CD4-positive, alpha-beta T cell treated with Interleukin-12 subunit alpha and Interleukin-12 subunit beta, for 1 hour (primary cell): ENCODE measurements at places on chromosomes 11 and 22.

DNA sequence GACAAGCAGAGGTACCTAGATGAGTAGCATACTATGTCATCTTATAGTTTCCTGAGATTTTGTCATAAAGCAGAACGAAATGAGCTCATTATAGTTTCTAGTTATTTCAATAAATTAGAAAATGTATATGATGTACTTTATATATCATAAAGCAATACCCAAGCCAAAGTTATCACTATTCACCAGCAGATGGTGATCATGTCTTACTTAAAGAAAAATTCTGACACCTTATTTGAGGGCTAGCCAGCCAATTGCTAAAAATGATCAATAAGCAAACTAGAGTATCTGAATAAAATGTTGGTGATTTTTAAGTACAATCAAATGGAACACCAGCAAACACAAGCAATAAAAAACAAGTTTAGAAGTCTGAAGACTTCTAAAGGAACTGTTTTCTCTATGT, 44.1 kb downstream of the RSF1 start:
- DNase-seq = peak; percentile 44

- DNase-seq = no peak
Observed at GRCh38 chr22:46911346-46911745, 148.9 kb downstream of the TBC1D22A start.

- no peak for DNase-seq
Observed at GRCh38 chr11:44733877-44734276, 7.1 kb downstream of the TSPAN18 start.

DNA sequence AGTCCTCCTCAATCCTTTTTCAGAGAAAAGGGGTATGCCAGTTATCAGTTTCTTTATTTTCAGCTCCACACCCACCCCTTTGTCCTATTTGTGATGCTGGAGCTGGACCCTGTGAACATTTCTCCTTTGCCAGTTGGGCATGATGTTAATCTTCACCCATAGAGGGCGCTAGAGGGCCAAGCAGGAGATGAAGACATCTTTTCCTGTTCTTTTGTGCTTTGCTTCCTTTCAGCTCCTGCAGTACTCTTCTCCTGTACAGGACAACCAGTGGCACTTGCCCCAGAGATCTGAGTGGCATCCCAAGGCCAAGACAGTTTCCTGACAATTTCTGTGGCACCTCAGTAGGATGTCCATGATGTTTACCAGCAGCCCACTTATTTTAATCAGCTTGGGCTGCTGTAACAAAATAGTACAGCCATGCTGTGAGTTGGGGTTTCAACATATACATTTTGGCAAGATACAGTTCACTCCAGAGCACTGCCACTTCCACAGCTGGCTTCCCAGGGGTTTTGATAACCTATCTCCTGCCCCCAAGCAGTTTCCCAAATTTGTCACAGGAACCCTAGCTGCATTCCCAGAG, 4.6 kb downstream of the SAA2 start:
- peak; percentile 82 for DNase-seq

GRCh38 chr11:130428316-130429119, at the start of gene ADAMTS8:
ADAMTS8 (minus strand) TSS chr11:130428609; CDS start chr11:130428286, 323 bp downstream.
- DNase-seq = no peak

DNA sequence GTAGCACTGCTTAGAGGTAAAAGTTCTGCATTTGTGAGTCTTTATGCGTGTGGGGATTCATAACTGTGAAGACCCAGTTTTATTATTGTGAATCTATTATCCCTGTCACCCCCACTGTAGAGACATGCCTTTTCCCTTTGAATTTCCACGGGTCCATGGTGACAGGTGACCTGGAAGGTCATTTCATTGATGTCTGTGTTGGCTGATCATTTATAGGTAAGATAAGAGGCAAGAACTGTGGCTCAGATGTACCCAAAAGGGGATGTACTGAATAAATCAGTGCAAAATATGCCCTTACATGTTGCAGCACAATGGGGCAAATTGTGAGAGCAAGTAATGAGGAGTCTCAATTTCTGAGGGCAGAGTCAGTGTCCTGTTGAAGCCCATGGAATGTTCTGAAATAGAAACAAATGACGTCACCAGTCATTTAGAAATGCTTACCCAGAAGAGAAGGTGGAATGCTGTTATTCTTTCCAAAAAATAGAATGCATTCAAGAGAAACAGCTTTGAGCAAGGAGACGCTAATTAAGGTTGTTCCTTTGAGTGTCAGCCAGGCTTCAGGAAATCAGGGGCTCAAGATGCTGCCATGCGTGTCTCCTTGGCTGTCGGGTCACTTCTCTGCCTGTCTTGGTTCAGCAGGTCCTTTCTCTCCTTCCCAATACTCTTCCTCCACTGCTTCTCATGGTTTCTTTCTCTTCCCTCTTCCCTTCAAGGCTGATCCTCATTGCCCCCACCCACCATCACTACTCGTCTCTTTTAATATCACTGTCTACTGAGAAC, 118.7 kb upstream of the E2F8 start:
- no peak for DNase-seq

GRCh38 chr22:42116848-42117424, 13.7 kb downstream of the CYP2D6 start:
- DNase-seq = no peak

DNA sequence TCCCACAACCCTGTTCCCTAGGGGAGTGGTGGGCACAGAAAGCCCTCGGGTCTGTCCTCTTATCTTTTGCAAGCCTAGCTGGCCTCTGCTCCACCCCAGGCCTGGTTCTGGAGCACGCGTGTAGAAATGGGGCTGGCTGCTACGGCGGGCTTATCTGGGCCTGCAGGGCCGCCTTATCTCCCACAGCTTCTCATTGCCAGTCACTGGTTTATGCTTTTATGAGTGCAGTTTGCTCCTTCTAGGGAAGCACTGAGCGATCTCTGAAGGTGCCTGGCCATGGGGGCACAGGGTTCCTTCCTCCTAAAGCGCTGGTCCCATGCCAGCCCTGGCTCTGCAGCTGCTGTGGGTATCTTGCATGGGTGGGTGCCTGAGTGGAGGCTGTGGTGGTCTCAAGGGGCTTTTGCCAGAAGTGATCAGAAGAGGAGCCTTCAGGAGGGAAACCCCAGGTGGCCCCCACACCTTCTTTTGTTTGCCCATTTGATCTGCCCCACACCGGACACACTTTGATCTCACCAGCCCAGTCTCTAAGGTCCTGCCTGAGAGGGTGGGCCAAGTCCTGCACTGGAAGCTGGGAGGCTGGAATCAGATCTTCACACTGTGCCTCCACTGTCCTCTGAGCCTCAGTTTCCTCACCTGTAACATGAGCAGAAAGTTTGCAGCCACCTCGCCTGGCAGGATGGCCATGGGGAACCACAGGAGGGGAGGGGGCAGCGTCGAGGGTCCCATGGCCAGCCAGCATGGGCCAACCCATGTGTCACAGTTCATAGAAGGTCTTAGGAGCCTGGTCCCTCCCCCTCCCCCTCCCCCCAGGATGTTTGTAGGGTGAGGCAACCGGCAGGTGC, 86.6 kb upstream of the FGF3 start:
- no peak for DNase-seq

DNA sequence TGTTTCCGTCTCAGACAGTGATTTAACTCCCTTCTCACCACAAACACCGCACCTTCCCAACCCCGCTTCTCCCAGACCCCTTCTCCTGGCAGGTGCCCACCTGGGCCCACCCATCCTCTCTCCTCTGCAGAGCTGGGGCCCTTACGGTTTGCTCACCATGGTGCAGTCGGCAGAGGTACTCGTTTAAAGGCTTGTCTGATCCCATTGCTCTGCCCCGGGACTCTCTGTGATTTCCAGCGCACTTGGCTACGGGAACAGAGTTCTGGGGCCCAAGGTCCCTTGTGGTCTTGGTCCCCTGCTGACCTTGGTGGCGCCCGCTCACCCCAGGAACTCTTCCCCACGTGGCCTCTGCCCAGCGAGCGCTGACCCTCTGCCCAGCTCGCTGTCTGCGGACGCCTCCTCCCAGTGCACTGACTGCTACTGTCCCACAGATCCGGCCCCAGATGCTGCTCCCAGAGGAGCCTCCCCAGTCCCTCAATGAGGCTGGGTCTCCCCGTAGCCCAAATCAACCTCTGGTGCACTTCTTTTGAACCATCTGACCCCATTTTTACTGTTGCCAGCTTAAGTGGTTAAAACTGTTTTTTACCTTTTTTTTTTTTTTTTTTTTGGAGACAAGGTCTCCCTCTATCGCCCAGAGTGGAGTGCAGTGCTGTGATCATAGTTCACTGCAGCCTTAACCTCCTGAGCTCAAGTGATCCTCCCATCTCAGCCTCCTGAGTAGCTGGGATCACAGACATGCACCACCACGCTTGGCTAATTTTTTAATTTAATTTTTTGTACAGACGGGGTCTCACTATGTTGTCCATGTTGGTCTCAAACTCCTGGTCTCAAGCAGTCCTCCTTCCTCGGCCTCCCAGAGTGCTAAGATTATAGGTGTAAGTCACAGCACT, 21.3 kb upstream of the CTSD start:
- DNase-seq = no peak

GRCh38 chr11:131079036-131079435, 162.8 kb upstream of the SNX19 start:
- no peak for DNase-seq

- no peak for DNase-seq
Observed at GRCh38 chr11:69512790-69513189, 31.3 kb downstream of the LINC01488 start.

DNA sequence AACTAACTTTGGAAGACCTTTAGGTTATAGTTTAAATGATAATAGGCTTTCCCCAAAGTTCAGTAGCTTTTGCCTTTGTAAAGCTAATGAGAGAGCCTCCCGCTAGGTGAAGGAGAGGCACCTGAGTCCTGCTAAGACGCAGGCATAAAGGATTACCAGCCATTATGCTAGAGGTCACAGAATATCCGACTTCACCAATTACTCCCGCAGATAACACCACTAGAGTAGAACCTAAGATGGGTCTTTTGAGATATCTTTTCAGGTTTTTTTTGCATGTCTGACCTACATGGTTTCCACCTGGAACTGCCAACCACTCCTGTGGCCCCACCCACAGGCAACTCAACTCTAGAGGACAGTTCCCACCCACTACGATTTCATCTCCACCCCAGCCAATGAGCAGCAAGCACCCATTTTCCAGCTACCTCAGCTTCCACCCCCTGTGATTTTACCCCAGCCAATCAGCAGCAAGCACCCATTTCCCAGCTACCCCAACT, 314.3 kb downstream of the BRD1 start:
- DNase-seq = no peak

DNA sequence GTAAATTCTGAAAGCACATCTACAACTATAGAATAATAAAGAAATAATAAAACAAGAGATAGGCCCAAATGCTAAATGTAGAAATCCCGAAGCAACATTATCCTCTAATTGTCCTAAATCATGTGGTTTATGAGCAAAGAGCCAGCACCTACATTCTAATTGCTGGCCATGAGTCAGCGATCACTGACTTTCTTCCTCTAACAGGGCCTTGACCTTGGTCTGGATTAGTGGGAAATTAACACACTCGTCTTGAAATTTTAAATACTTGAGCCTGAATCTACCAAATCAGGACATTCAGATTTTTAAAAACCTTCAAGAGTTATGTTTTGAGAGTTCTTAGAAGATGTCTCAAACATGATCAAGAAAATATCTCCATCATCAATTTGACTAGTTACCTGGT, 727.6 kb downstream of the METTL15 start:
- DNase-seq = no peak

DNA sequence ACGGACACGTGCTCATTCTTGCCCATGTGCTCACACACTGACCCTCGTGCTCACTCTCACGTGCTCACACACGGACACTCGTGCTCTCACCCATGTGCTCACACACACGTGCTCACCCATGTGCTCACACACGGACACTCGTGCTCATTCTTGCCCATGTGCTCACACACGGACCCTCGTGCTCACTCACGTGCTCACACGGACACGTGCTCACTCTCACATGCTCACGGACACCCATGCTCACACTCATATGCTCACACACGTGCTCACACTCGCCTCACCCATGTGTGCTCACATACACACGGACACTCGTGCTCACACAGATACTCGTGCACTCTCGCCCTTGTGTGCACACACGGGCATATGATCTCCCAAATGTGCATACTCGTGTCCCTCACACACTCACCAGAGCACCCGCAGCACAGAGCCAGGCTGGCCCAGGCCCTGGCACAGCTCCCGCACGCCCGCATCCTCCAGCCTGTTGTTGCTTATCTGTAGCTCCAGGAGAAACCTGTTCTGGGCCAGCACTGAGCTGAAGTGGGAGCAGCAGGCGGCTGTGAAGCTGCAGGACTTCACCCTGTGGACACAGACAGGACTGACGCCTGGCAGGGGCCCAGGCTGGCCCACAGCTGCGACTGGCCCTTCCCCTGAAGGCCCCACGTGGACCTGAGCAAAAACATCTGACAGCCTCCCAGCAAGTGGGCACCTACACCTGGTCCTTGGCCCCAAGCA, 9.3 kb downstream of the RNH1 start:
- no peak for DNase-seq

GRCh38 chr11:81237139-81237538, 1496.5 kb downstream of the FAM181B start:
- no peak for DNase-seq

GRCh38 chr22:20423008-20423905, 14.4 kb downstream of the SCARF2 start:
- DNase-seq = no peak

GRCh38 chr11:59769828-59770227, 14.7 kb downstream of the STX3 start:
- DNase-seq = no peak

DNA sequence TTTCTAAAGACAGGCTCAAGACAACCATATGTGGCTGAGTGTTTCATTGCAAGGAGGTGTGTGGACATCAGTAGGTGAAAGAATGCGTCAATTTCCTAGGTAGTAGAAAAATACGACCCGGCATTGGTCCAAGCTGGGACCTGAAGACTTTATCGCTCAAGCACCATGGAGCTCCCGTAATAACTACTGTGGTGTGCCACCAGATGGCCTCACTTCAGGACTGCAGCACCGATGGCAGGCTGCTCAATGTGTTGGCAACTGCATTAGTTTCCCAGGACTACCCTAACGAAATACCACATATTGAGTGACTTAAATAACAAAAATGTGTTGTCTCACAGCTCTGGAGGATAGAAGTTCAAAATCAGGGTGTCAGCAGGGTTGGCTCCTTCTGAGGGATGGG, 72.4 kb upstream of the FAT3 start:
- no peak for DNase-seq

GRCh38 chr11:20707876-20708275, 38.5 kb downstream of the NELL1 start:
- DNase-seq = no peak

- DNase-seq = no peak
Observed at GRCh38 chr11:20037396-20038153, 122.7 kb downstream of the DBX1 start.

- DNase-seq = no peak
Observed at GRCh38 chr11:123543797-123544196, 110.6 kb downstream of the SCN3B start.

GRCh38 chr11:64444838-64445441, 86.0 kb downstream of the RPS6KA4 start:
- no peak for DNase-seq

GRCh38 chr11:70400643-70401042, 2.3 kb downstream of the CTTN start:
- no peak for DNase-seq

DNA sequence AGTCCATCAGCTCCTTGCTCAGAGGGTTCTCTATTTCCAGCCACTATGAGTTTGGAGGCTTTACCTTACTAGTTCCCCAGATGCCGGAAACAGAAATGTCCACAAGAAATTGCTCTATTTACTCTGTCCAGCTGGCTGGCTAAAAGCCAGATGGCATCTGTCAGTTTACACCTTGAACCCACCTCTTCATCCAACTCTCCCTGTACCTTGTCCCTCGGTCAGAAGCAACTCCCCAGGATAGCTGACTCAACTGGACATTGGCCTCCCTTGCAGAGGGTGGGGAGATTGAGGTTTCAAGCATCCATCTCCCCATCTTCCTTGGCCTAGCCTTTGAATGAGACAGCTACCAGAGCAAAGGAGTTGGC, 1.7 kb downstream of the C2CD2L start:
- DNase-seq = no peak

GRCh38 chr11:122556605-122557004, 98.9 kb upstream of the UBASH3B start:
- peak; percentile 18 for DNase-seq
